Cardiac muscle cell (in vitro differentiated cells and primary cell): ENCODE measurements at places on chromosomes 16 and 17.

GRCh38 chr16:67415872-67416793, at the start of gene ZDHHC1:
Gene ZDHHC1 (minus strand): TSS chr16:67416477. CDS start chr16:67407775, 8,702 bp downstream.
- DNase-seq, result peak; percentile 77

DNA sequence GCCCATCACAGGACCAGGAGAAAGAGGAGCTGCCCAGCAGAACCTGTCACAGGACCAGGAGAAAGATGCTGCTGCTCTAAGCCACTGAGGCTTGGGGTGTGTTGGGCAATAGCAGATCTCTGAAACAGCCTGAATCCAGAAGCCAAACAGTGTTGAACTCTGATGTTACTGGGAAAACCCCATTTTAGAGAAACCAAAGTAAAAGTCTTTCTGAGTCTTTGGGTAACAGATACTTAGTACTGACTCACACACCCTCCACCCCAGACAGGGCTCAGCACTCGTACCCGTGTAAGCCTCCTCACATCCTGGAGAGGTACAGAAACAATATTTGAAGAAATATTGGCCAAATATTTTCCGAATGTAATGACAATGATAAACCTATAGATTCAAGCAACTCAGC, 82.8 kb upstream of the GNG13 start:
- DNase-seq, result no peak

DNA sequence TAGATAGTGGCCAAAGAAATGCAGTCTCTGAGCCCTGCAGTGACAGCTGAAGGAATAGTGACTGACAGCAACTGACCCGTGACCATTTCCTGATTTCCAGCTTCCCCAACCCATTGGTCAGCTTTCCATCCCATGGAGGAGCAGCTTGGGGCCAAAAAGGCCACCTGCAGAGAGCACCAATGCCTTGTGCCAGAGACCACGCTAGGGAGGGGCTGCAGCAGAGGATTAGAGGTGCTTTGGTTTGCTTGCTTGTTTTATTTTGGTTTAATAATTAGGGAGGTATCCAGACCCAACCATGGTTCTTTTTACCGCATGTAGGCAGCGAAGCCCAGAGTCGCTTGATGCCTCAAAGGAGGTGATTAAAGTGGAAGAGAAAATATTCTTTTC, 61.3 kb upstream of the SIAH1 start:
- no peak for DNase-seq

DNA sequence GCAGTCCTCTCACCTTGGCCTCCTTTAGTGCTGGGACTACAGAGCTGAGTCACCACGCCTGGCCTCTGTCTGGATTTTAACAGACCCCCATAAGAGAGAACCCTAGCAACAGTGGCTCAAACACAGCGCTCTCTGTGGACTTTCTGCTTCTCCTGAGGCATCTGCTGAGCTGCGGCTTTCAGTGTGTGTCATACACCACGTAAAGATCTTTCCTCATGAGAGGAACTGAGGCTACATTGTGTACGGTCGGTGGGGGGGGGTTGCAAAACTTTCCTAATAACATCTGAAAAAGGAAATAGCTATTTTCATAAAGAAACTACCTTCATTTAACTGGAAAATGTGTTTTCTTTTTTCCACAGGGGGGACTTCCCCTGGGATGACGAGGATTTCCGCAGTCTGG, 32.9 kb downstream of the DEF8 start:
- DNase-seq, result no peak

DNA sequence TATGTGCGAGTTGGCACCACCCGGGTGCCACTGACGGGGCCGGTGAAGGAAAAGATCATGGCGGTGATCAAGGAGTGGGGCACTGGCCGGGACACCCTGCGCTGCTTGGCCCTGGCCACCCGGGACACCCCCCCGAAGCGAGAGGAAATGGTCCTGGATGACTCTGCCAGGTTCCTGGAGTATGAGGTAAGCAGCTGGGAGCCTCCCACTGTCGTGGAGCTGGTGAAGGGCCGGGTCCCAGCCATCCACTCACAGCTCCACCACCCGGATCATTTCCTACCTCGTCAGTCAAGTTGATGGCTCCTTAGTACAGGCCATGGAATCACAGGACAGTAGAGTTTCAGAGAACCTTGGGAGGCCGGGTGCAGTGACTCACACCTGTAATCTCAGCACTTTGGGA, 20.0 kb downstream of the ATP2A1 start:
- no peak for DNase-seq

GRCh38 chr17:38898291-38898679, 27.1 kb upstream of the LASP1NB start:
- no peak for DNase-seq

- DNase-seq, result no peak
Observed at GRCh38 chr17:38656959-38657823, 17.6 kb downstream of the EPOP start.

DNA sequence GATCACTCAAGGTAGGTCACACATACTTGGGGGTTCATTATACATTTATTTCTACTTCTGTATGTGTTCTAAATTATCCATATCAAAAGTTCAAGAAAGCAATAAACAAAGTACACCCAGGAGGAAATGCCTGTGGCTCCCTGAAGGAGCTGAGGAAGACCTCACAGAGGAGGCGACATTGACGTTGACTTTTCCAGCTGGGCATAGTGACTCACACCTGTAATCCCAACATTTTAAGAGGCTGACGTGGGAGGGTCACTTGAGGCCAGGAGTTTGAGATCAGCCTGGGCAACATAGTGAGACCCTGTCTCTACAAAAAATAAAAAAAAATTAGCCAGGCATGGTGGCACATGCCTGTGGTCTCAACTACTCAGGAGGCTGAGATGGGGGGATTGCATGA, 16.3 kb downstream of the ITGAD start:
- no peak for DNase-seq

- no peak for DNase-seq
Observed at GRCh38 chr16:11164482-11165270, 91.3 kb downstream of the SOCS1 start.

GRCh38 chr17:18159551-18160120, 24.0 kb upstream of the ALKBH5 start:
- DNase-seq, result no peak

- DNase-seq, result no peak
Observed at GRCh38 chr16:65418435-65418834, 296.6 kb upstream of the CDH11 start.

- no peak for DNase-seq
Observed at GRCh38 chr16:9081158-9081557, 10.3 kb upstream of the HAPSTR1 start.

GRCh38 chr17:43461185-43461584, 22.6 kb upstream of the DHX8 start:
- no peak for DNase-seq

- no peak for DNase-seq
Observed at GRCh38 chr17:8781776-8782175, 17.4 kb downstream of the MFSD6L start.

GRCh38 chr17:47888293-47888692, 7.7 kb upstream of the SP2 start:
- DNase-seq, result no peak

DNA sequence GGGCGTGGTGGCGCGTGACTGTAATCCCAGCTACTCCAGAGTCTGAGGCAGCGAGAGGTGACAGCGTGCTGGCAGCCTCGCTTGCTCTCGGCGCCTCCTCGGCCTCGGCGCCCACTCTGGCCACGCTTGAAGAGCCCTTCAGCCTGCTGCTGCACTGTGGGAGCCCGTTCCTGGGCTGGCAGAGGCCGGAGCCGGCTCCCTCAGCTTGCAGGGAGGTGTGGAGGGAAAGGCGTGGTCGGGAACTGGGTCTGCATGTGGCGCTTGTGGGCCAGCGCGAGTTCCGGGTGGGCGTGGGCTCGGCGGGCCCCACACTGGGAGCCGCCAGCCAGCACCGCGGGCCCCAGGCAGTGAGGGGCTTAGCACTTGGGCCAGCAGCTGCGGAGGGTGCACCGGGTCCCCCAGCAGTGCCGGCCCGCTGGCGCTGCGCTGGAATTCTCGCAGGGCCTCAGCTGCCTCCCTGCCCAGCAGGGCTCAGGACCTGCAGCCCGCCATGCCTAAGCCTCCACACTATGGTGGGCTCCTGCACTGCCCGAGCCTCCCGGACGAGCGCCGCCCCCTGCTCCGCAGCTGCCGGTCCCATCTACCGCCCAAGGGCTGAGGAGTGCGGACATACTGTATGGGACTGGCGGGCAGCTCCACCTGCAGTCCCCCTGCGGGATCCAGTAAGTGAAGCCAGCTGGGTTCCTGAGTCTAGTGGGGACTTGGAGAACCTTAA, 1093.3 kb upstream of the CDH8 start:
- DNase-seq, result no peak

GRCh38 chr17:63701868-63702720, 2.2 kb upstream of the LIMD2 start:
- no peak for DNase-seq

DNA sequence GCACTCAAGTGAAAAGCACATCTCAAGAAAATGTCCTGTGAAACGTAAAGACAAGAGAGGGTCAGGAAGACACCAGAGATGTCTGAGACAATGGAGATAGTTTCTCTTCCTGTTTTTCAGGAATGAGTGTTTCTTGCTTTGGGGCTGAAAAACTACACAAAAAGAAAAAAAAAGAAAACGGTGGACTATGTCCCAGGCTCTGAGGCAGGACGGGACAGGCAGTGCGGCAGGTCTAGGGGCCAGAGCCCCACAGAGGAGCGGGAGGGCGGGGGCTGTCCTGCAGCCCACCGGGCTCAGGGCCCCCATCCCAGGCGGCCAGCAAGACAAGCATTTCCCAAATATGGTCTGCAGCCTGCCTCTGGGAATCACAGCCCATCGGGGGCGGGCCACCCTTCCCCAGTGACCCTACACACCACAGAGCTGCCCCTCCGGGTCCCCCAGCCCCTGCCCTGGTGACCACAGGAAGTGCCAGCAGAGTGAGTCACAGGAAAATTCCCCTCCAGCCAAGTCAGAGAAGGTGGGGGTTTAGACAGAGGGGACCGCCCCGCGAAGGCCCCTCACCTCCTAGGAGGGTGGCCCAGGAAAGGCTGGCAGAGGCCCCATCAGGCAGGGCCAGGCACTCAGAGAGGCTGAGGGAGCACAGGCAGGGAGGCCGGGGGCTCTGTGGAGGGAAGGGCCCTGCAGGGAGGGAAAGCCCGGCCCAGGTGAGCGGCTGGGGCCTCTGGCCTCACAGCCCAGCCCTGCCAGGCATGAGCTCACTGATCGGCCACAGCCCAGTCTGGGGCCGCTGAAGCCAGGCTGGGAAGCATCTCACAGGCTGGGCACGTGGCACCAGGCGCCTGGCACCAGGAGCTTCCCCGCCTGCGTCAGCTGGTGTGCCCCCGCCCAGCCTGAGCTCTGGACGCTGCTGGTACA, 6.3 kb downstream of the BCAR1 start:
- DNase-seq, result peak; percentile 90

DNA sequence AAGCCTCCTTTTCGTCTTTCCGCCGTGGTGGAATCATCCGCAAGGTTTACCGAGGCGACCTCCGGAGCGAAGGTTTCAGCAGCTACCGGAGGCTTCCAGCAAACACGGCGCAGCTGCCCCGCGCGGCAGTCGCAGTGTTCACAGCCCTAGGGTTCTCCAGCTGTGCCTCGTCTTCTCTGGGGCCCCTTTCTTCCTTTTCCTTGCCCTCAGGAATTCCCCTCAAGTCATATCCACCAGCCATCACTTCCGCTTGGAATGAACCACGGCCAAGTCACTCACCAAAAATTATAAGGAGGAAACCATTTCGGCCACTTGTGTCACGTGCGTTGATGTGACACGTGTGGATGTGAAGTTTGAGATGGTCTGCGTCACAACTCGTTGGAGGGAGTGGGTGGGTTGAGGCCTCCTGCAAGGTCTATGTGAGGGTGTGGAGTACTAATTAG, 636 bp upstream of the ERN1 start:
- peak; percentile 81 for DNase-seq

- no peak for DNase-seq
Observed at GRCh38 chr16:67016681-67017420, 12.1 kb upstream of the CBFB start.

DNA sequence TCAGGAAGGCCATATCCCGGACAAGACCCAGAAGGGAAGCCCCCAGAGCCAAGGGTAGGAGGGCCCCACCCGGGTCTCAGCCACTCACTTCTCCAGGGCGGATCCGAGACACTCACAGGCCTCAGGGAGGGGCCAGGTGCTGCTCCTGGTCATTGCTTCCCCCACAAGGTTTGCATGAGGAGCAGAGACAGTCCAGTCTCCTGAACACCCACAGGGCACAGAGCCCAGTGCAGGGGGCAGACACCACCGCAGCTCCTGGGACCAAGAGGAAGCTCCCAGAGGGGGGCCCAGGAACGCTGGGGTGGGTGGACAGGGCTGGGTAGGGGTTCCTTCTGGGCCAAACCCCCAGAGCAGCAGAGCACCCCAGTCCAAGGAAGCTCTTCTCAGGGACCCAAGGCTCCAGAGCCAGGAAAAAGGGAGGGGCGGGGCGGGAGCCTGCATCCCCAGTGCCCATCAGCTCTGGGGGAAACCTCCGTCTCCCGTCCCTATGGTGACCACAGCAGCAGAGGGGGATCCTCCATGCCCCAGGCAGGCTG, 709 bp upstream of the MRPL28 start:
- DNase-seq, result no peak

DNA sequence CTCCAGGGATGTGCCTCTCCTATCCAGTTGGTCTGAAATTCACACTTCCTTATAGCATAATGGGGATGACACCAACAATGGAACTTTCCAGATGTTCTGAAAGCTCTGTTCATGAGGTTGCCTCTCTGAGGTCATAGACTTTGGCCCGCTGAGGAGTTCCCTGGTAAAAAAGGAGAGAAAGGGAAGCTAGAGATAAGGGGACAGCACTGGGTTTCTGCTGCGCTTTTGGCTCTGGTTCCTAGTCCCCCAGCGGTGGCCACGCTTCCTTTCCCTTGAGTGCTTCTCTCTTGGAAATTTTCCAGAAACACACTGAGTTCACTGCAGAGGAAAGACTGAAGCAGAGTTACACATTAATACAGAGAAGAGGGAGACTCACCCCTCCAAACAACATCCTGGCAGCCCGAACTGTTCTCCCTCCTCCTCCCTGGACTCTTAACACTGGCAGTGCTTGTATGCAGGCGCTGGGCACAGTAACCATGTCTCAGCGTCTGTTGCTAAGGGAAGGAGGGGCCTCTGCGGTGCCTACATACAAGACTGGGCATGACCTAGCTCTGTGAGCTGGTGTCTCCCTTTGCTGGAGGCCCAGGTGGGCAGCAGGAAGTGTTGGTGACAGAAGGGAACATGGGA, at the start of gene DNAH3:
Gene DNAH3, minus strand, starts transcription at position 472 of the 627 bp plus-strand sequence. CDS start 527 bp downstream, outside the sequence.
- no peak for DNase-seq

- DNase-seq, result no peak
Observed at GRCh38 chr17:55152236-55152635, 112.5 kb upstream of the HLF start.

DNA sequence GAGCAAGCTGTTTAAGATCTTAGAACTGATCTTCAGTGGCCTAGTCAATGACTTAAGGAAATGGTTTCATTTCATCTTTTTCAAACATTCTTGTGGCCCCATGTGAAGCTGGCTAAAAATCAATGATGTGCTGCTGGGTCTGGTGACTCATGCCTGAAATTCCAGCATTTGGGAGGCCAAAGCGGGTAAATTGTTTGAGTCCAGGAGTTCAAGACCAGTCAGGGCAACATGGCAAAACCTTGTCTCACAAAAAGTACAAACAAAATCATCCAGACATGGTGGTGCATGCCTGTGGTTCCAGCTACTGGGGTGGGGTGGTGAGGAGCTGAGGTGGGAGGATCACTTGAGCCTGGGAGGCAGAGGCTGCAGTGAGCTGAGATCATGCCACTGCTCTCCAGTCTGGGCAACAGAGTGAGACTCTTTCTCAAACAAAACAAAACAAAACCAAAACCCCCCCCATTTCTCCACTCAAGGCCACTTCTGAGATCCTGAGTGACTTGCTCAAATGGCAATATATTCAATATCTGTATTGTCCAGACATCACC, 17.4 kb upstream of the COL1A1 start:
- no peak for DNase-seq

- no peak for DNase-seq
Observed at GRCh38 chr16:47873434-47873833, 282.4 kb downstream of the ABCC12 start.

GRCh38 chr16:72285324-72285723, 113.4 kb upstream of the PMFBP1 start:
- DNase-seq, result no peak
